Fibroblast of villous mesenchyme (primary cell): ENCODE measurements at places on chromosomes 4 and X. TPM values are rescaled to one million over a fixed set of nuclear protein-coding genes. Genes with fewer than 3 reads are reported as not detected.

TEX11 gene
- total RNA-seq, result not detected in 2 replicates

SAT1 gene
- total RNA-seq, result 71.7 and 81.8 TPM in 2 replicates

OTC gene
- total RNA-seq, result not detected in 2 replicates

ART3 gene
- total RNA-seq, result not detected in 2 replicates

INPP4B gene
- 51.9 and 64.3 TPM in 2 replicates for total RNA-seq

PAK3 gene
- 0.97 and 2.2 TPM in 2 replicates for total RNA-seq

CD38 gene
- under 0.01 TPM in 2 replicates for total RNA-seq

CCKAR gene
- total RNA-seq, result 0.43 TPM in 1 of 2 replicates, not detected in the other

ARX gene
- total RNA-seq, result not detected in 2 replicates

DMRTC1B gene
- total RNA-seq, result not detected in 2 replicates

GBA3 gene
- not detected in 2 replicates for total RNA-seq

MXRA5 gene
- 20.7 and 45.4 TPM in 2 replicates for total RNA-seq

- no peak for DNase-seq
Measured at GRCh38 chrX:87744391-87744790, 226.8 kb downstream of the KLHL4 start.

- DNase-seq, result peak; percentile 10
Measured at GRCh38 chr4:14294611-14295010, 667.1 kb upstream of the BOD1L1 start.

DNA sequence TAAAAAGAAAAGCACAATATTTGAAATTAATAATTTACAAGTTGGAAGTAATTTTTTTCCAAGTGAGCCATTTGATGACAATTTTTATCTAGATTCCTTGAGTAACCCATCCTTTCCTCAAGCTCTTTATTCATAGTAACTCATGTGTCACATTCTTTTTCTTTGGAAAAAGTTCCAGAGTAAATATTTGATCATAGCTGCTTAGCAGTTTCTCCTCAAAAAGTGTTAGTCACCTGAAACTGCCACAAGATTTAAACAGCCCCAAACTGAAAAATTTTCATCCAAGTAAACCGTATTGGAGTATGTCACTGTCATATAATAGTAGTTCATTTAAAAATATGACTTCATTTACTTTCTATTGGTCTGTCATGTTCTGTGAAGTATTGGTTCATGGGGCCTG lies 94.6 kb upstream of the CASK start:
- no peak for DNase-seq

DNA sequence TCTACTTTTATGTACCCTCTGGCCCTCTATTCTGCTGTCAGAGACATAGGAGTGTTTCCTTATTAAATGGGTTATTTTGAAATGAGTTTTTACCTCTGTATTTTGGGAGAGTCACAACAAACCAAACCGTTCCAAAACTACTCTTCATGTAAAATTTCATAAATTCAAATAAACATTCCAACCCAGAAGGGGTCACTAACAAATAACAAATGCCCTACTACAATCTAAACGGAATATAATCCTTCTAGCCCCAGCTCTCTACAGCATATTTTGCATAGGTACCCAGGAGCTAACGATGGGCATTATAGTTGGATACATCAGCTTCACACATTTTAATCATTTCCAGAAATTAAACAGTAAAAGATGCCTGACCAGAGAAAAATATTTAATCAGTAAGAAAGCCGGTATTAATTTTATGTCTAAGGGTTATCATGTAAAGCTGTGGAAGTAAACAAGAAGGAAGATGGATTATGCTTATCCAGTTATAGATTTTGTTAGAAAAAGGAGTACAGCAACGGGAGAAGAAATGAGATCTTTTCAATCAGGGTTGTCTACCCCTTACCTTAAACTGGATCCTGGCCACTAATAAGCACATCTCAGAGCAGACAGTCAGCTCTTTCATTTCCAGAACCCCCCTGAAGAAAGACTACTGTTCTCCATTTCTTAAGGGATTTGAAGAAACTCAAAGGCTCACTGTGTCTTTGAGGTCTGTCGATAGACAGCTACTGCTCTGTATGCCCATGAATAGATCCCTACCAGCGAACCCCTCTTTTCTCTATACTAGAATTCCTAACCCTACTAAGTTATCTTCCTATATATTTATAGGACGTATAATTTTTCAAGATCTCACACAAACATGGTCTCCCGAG lies 1.2 kb downstream of the UGDH start:
- DNase-seq, result no peak

- DNase-seq, result peak; percentile 4
Measured at GRCh38 chrX:34365471-34365870, 233.4 kb upstream of the FAM47A start.

DNA sequence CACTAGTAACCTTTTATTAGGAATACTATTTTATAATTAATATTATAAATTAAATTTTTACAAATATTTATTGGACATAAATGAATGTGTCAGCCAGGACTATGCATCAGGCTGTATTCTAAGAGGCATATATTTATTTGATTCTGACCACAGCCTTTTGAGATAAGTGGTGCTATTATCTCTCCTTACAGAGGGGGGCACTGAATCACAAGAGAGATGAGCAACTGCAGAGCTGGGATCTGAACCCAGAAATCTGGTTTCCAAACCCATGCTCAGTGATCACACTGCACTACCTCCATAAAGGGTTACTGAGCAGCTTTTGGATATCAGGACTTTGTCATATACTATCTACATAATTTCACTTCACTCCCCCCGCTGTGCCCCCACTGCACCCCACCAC lies 322.0 kb downstream of the TMA16 start:
- no peak for DNase-seq

DNA sequence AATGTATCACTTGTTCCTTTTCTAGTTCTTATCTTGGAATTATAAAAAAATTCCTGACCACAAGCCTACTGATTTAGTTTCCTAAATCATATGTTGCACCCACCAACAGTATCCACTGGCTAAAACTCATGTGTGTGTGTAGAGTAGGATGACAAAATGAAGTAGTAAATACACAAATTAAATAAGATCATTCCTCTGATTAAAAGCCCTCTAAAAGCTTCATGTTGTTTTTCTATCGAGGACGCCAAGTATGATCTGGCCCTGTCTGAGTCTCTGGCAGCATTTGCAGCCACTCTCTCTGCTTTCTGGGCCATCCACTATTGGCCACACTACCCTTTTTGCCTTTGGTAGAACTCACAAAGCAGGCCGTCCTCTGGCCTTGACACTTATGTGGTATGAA lies 183.4 kb downstream of the PACRGL start:
- DNase-seq, result no peak

GRCh38 chrX:133676344-133677122 lies 261.2 kb upstream of the GPC4 start:
- DNase-seq, result no peak

- peak; percentile 28 for DNase-seq
Measured at GRCh38 chr4:53507671-53508286, 83.5 kb downstream of the LNX1 start.

- no peak for DNase-seq
Measured at GRCh38 chr4:150647008-150647407, 65.1 kb downstream of the MAB21L2 start.

DNA sequence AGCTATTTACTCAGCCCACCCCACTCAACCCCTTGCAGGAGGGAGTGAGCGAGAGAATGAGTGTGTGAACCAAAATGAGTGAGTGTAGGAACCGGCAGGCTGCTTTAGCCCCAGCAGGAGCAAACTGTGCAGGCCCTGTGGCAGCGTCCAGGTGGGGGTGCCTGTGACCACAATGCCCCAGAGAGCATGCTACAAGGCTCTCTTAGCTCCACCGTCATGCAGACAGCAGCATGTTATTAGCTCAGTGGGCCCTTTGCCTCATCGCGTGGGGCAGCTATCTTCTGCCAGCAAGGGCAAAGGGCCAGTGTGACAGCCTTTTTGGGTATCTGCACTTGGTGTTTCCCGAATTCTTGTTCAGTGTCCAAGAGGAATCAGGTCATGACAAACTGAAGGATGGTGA lies 271.3 kb downstream of the GPM6A start:
- DNase-seq, result no peak

DNA sequence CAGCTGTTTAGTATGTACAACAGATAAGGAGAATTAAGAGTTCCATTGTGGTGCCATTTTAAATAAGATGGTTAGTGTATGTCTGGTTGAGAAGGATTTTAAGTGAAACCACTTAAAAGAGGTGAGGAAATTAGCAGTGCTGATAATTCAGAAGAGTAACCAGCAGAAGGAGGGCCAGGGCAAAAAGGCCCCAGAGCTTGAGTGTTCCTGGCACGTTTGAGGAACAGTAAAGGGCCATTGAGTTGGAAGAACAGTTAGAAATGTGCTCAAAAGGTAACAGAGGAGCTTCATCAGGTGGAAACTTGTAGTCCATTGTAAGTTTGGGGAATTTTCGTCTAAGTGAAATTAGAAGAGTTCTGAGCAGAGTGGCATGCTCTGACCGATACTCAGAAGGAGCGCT lies 606.2 kb upstream of the ZFP42 start:
- DNase-seq, result no peak

GRCh38 chr4:76576824-76577223 lies 141.8 kb downstream of the SHROOM3 start:
- DNase-seq, result no peak

DNA sequence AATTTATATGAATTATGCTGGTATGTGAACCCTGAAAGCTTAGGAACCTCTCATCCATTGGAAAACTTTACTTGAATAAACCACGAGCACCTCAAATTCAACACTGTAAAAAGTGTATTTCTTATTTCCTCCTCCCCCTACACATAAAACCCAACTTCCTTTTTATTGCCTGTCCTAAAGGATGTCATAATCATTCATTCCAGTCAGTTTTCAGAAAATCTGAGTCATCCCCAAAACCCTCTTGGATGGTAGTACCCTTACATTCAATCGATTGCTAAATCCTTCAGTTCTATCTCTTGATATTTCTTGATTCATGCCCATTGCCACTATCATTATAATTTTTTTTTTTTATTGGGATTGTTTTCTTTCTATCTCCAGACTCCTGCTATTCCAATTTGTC lies 91.1 kb upstream of the ATP8A1 start:
- DNase-seq, result no peak
